ENCODE measurements at places on chromosomes 16 and 17.

GRCh38 chr17:83055911-83056582, 23.4 kb upstream of the METRNL start:
- H3K4me1 ChIP-seq: peaks cover 21% of the 10 kb centered on the region
- H3K36me3 ChIP-seq: no peaks in the 10 kb centered on the region
- no peak for DNase-seq
- H3K27me3 ChIP-seq: no peaks in the 10 kb centered on the region

- H3K27me3 ChIP-seq: peaks cover 19% of the 10 kb centered on the region
- H3K27ac ChIP-seq: no peak within 1 kb of the TSS
- H3K36me3 ChIP-seq: no peaks in the 10 kb centered on the region
- H3K4me3 ChIP-seq: no peak within 1 kb of the TSS
Measured at GRCh38 chr16:78022347-78023060, at the start of gene CLEC3A. CLEC3A (plus strand) TSS chr16:78022548; CDS start chr16:78022627, 79 bp downstream.

DNA sequence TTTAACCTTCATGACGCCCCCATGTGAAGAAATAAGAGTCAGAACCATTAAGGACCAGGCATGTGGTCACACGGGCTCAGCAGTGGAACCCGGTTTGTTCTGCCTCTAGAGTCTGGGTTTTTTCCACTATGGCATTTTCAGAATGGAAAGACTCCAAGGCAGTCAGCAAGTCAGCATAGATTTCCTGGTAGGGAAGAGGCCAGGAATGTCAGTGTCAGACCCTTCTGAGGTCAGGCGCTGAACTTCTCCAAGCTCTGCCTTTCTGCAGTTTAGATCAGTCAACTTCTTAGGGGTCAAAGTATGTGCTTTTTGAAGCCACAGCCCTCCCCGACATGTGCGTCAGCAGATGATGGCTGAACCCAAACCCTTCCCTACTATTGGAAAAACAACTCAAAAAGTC, 3.9 kb downstream of the SSTR2 start:
- H3K4me3 ChIP-seq: no peak overlapping the region
- H3K27ac ChIP-seq: no peak overlapping the region
- H3K27me3 ChIP-seq: peaks cover 52% of the 10 kb centered on the region
- no peaks in the 10 kb centered on the region for H3K36me3 ChIP-seq
- peaks cover 32% of the 10 kb centered on the region for H3K4me1 ChIP-seq

DNA sequence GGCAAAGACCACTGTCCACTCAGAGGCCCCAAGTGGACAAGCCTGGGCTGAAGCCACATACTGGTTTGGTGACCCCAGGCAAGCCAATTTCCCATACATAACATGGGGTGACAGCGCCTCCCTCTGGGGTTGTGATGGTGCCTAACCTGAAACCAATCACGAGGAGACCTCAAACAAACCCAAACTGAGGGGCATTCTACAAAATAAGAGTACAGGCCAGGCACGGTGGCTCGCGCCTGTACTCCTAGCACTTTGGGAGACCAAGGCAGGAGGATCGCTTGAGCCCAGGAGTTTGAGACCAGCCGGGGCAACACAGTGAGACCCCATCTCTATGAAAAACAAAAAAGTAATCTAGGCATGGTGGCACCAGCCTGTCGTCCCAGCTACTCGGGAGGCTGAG, 3.6 kb downstream of the P2RX5 start:
- H3K27me3 ChIP-seq: no peaks in the 10 kb centered on the region
- peaks cover 18% of the 10 kb centered on the region for H3K4me1 ChIP-seq
- no peak overlapping the region for H3K4me3 ChIP-seq
- peaks cover 11% of the 10 kb centered on the region for H3K36me3 ChIP-seq
- no peak overlapping the region for H3K27ac ChIP-seq

DNA sequence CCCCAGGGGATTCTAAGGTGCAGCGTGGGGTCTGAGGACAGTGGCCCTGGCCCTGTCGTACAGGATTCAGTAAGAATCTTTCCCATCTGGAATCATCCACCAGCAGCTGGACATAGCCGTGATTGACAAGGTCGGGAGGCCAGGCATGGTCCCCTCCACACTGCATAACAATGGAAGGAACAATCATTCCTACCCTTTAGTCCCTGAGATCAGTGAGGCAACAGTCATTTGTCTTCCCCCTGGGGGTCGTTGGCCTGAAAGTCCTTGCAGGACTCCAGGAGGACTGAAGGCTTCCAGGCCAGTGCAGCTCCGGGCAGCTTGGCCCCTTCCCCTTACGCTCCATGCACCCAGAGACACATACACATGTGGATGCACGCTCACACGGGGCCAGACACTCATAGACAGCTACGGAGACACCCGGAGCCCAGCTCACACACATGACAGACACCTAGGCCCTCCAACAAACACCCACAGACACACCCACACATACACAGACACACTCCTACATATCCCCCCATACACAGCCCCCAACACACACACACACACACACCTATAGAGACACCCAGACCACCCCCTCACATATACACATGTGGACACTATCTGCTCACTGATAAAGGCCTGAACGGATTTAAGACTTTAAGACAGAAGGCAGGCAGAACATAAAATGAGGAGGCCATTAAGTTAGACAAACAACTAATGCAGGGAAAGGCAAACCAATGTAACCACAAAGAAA, 42.9 kb downstream of the LITAF start:
- peaks cover 17% of the 10 kb centered on the region for H3K4me1 ChIP-seq
- peak overlapping the region; percentile 0 for H3K27ac ChIP-seq
- no peak for DNase-seq
- no peak overlapping the region for H3K4me3 ChIP-seq

- DNase-seq: no peak
- H3K4me3 ChIP-seq: peak overlapping the region; percentile 90
- peaks cover 19% of the 10 kb centered on the region for H3K36me3 ChIP-seq
- peak overlapping the region; percentile 97 for H3K27ac ChIP-seq
Measured at GRCh38 chr16:68263559-68264127, 683 bp upstream of the SLC7A6 start.

DNA sequence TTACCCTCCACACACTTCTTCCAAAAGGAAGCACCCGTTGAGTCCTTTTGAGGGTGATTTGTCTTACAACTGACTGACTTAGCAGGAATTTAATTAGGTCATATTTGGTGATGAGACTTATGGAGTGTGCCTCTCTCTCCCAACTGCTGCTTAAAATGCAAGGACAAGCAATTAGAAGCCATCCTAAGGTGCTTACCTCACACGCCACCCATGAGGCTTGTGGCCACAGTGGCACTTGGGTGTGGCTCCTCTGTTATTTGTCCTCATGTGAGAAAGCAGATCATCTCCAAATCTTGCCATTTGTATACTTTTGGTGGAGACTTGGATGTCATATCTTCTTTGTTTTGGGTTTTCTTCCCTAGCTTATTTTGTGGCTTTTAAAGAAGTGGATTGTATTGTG, 61.6 kb downstream of the WNT3 start:
- H3K27ac ChIP-seq: no peak overlapping the region
- DNase-seq: no peak
- H3K4me1 ChIP-seq: no peaks in the 10 kb centered on the region
- no peak overlapping the region for H3K4me3 ChIP-seq

GRCh38 chr16:2912330-2913199, 834 bp downstream of the FLYWCH1 start:
- no peaks in the 10 kb centered on the region for H3K27me3 ChIP-seq
- peaks cover 24% of the 10 kb centered on the region for H3K4me1 ChIP-seq
- peak overlapping the region; percentile 81 for H3K27ac ChIP-seq
- peak; percentile 43 for DNase-seq

DNA sequence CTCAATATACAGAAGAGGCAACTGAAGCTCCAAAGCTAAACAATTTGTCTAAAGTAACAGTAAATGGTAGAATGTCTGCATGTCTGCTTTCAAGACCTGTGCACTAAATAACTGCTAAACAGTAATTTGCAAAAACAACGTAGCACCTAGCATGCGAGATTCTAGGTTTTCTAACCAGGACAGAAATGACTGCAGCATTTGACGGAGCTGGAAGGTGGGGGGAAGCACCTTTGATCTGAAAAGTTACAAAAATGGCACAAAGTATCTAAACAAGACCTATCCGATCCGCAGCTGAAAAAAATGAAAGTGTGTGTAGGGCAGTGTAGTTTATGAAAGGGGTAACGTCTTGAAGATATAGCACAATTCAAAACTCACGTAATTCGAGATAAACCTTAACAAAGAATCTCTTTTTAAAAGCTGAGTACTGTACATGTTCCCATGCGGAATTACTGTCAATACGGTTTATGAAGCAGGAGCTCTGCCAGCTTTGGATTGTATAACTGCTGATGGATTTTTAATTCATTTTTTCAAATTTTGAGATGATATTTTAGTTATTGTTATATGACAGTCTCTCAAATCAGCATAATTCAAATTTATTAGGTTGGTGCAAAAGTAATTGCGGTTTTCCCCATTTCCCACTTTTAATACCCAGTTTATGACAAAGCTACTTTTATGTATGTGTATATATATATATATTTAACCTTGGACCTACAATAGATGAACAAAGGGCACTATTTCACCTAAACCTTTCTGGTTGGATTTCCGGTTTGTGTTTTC, 1.2 kb upstream of the WIPI1 start:
- peak overlapping the region; percentile 66 for H3K27ac ChIP-seq
- peaks cover 56% of the 10 kb centered on the region for H3K4me1 ChIP-seq
- no peaks in the 10 kb centered on the region for H3K36me3 ChIP-seq

DNA sequence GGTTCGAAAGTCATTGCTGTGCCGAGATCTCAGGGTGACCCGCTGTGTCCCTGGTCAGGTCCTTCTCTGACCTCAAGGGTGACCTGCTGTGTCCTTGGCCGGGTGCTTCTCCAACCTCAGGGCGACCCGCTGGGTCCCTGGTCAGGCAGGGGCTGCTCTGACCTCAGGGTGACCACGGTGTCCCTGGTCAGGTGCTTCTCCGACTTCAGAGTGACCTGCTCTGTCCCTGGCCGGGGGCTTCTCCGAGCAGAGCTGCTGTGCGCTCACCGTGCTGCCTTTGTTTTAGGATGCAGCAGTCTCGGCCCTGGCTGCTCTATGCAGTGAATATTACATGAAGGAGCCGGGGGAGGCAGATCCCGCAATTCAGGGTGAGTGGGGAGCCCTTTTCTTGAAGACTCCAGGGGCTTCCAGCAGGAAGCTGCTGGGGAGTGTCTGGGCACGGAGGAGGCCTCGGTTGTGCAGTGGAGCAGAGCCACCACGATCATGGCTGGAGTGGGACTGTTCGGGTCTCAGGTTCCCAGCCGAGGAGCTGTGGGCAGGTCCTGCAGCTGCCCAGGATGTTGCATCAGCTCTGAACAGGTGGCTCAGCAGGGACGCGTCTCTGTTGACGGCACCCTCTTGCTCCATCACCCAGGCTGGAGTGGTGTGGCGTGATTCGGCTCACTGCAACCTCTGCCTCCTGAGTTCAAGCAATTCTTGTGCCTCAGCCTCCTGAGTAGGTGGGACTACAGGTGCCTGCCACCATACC, 83.7 kb upstream of the ZNF750 start:
- no peaks in the 10 kb centered on the region for H3K27me3 ChIP-seq
- H3K4me3 ChIP-seq: no peak overlapping the region
- no peaks in the 10 kb centered on the region for H3K4me1 ChIP-seq
- H3K27ac ChIP-seq: no peak overlapping the region
- peaks cover 9% of the 10 kb centered on the region for H3K36me3 ChIP-seq
- no peak for DNase-seq

DNA sequence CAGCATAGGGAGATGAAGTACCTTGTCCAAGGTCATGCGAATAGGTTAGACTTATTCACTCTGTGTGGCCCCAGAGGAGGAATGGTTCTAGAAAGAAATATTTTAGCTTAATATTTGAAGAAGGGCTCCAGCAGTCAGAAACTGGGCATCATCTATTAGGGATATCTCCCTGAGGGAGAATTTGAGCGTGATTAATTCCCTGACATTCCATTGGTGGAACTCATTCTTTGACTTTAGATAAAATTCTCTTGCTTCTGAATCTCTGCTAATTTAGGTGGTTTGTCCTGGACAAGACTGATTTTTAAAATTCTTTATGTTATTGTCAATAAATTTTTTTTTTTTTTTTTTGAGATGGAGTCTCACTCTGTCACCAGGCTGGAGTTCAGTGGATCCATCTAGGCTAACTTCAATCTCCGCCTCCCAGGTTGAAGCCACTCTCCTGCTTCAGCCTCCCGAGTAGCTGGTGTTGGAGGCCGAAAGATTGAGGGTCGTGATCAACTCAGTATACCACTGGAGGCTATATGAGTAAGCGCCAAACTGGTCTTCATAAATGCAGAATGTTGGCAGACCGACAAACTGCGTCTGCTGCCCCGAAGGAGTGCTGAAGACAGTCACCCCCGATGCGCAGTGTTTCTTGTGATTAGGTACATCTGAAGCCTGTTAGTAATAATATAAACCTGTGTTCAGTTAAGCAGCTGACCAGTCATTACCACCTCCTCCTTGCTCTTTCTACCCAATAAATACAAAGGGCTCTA, 267.9 kb upstream of the HSBP1 start:
- DNase-seq: no peak
- H3K4me1 ChIP-seq: no peaks in the 10 kb centered on the region
- H3K36me3 ChIP-seq: no peaks in the 10 kb centered on the region
- no peak overlapping the region for H3K4me3 ChIP-seq
- H3K27ac ChIP-seq: no peak overlapping the region

DNA sequence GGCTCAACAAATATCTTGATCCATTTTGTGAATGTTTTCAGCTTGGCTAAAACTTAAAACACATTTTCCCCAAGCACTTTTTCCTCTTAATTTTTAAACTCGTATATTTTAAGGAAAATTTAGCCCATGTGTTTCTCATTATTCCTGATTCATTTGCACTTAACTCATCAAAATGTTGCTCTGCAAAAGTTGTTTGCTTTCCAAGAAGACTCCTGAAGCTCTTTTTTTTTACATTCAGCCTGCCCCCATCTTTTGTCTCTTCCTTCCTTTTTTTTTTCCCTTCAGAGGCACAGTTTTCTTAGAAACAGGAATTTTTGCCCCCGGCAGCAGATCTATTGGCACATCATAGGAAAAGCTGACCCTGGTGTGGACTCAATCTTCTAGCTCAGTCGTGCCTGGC, 155.0 kb upstream of the SALL1 start:
- H3K27ac ChIP-seq: no peak overlapping the region
- no peaks in the 10 kb centered on the region for H3K4me1 ChIP-seq
- H3K4me3 ChIP-seq: no peak overlapping the region
- no peak for DNase-seq
- H3K36me3 ChIP-seq: no peaks in the 10 kb centered on the region

DNA sequence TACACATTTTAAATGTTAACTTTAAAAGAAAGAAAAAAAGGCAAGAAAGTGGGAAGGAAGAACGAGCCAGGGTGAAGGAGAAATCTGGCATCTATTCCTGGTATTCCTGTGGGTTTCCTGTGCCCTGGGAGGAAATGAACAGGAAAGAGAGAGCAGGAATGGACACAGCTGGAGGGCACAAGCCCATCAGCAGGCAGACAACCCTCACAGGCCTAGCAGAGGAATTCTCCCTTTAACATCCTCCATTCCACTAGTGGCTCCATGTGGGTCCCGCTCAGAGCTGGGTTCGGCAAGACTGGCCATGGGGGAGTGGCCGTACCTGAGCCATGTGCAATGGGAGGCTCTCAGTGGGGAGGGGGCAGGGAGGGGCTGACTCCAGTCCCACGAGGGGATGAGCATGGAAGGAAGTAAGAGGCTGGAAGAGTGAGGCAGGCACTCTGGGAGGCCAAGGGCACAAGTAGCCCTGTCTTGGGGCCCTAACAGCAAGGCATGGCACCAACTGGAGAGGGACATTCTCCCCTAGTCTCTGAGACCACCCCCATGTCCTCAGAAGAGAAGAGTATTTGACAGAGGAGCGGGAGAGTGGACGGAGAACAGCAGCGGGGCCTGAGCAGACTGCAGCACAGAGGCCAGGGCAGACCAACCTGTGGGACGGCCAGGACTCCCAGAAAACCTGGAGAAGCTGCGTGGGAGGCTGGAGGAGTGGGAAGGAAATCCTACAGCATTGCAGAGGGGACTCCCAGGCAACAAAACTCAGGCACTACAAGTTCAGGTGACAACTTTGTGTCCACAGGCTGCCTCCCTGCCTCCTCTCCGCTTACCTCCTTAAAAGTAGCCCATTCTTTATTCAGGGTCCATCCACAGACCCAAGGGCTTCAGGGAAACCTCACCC, 30.2 kb downstream of the TK2 start:
- H3K4me1 ChIP-seq: peaks cover 88% of the 10 kb centered on the region
- H3K27ac ChIP-seq: peak overlapping the region; percentile 88
- H3K4me3 ChIP-seq: no peak overlapping the region
- no peaks in the 10 kb centered on the region for H3K27me3 ChIP-seq
- DNase-seq: no peak
- H3K36me3 ChIP-seq: no peaks in the 10 kb centered on the region
